Activated T-cell treated with anti-CD3 and anti-CD28 coated beads, Interleukin-2, amount 50 U/mL, for 72 hours (primary cell): ENCODE measurements at places on chromosomes 4 and X.

DNA sequence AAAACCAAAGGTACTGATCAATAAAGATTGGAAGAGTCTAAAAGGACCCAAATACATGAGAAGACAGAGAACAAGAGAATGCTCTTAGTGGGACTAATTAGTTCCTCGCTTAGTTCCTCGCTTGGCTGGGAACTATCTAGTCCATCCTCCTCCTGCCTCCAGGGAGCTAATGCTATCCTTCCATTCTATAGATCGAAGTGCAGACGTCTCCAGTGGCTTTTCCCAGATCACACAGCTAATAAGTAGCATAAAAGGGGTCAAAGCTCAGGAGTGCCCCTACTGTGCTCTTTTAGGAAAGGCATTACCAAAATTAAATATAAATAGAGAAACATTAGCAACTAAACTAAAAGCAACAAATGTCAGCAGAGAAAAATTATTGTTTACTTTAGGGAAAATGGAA is 42.3 kb upstream of the PPARGC1A start:
- no peak for DNase-seq

DNA sequence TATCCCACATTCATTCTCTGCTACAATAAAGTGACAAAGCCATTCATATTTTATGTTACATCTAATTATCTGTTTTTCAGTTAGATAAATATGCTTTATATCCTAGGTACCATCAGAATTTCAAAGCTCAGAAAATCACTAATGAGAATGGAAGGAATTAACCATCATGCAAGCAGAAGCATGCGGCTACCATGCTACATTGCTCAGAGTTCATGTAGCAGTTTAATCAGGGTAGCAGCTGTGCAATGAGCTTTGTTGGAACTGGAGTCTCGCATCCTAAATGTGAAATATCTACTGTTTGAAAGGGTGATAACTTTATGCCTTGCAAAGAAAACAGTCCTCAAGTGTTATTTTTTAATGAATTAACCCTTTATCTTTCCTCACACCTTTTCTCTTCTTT is 77.5 kb downstream of the SNCA start:
- no peak for DNase-seq

DNA sequence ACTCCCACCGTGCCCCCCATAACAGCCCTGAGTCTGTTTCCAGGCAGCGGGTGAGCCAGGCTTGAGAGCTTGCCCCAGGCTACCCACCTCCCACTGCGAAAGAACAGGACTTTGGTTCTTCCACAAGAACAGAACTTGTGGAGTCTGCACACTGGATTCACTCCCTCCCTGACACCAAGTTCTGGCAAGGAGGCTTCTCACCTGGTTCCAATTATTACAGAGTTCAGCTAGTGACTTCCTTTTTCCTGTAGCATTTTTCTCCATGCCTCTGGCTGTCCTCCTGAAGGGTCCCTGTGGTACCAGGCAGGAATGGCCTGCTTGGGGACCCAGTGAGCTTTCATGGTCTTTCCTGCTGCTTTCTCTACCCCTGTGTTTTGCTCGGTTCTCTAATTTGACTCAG is 208.6 kb upstream of the SFRP2 start:
- DNase-seq, result no peak

- DNase-seq, result peak; percentile 12
Observed at GRCh38 chrX:136065044-136065671, 79.9 kb downstream of the SLC9A6 start.

GRCh38 chr4:140769209-140769608 is 13.0 kb upstream of the TBC1D9 start:
- no peak for DNase-seq

GRCh38 chrX:116342903-116343302 is 93.5 kb upstream of the SLC6A14 start:
- DNase-seq, result no peak

- DNase-seq, result no peak
Observed at GRCh38 chr4:15794426-15794825, 16.3 kb downstream of the CD38 start.

GRCh38 chr4:27763830-27764525 is 903.3 kb downstream of the STIM2 start:
- no peak for DNase-seq

- DNase-seq, result peak; percentile 85
Observed at GRCh38 chr4:26197018-26197779, 123.6 kb upstream of the RBPJ start.

GRCh38 chr4:104941661-104942062 is 205.0 kb upstream of the TET2 start:
- no peak for DNase-seq

DNA sequence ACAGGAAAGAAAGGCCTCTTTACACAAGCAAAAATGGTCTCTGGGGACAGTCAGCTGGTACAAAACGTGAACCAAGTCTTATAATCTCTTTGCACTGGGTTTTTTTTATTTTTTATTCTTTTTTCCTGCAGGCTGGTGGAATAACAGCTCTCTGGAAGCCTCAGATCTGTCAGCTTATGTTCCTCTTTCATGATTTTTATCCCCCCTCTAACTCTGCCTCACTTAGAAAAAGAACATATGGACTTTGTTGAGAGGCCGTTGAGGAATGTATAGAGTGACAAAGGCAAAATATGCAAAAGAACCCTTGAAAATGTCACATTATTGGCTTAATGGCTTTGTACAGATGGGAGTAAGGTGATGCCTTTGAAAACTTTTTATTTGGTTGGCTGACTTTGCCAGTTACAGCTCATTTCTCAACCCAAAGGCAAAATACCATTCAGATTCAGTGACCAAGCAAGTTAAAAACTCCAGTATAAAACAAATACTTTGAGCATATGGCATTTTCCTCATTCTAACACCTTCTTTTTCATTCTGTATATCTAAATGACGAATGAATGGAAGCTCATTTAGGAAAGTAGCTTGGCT is 111.1 kb downstream of the RNF150 start:
- DNase-seq, result no peak

GRCh38 chr4:145480257-145480656 is 1.4 kb upstream of the SMAD1 start:
- DNase-seq, result no peak

DNA sequence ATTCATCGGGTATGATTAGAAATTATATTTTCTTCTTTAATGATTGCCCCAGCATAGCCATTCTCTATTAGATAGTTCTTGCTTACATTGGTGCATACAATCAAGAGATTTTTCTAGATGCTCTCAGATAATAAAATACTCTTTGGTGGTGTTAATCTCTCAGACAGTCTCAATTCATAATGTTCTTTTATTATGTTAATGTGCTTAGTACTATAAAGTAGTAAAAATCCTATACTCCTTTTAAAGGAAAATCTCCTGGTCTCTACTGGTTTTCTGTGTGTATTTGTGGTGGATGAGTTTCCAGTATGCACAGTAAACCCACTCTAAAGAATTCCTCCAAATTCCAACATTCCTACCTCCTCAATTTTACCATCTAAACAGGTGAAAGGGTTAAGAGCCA is 203.5 kb downstream of the FAT4 start:
- DNase-seq, result no peak

DNA sequence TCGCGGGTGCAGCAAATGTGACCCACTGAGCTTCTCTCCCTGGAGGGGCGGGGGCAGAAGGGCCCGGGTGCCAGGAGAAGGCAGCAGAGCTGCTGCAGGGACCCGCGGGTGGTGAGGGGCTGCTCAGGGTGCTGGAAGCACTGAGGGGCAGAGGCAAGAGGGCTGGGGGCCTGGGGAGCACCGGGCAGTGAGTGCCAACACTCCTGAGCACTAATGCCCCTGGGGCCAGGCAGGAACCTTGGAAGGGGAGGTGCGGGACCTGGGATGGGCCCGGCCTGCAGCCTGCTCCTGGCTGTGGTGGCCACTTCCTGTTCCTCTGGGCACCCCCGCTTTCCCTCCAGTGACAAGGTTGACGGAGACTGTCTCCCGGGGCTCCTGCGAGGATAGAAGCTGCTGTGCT is 66.5 kb upstream of the ADRA2C start:
- DNase-seq, result no peak

DNA sequence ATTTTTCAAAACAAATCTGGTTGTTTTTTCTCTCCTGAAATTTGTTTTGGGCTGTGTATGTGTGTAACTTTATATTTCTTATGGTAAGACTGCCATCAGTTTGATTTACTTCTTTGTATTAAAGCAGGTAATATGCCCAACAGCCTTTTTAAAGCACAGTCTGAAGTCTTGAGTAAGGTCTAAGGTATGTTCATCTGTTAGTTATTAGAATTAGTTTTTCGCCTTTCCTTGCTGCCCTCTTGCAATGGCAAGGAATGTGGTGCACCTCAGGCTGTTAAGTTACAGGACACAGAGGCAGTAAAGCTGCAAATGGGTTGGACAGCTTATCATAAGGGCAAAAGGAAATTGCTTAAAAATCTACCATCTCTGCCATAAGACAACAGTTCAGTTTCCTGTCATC is 71.8 kb downstream of the METTL14 start:
- DNase-seq, result no peak

DNA sequence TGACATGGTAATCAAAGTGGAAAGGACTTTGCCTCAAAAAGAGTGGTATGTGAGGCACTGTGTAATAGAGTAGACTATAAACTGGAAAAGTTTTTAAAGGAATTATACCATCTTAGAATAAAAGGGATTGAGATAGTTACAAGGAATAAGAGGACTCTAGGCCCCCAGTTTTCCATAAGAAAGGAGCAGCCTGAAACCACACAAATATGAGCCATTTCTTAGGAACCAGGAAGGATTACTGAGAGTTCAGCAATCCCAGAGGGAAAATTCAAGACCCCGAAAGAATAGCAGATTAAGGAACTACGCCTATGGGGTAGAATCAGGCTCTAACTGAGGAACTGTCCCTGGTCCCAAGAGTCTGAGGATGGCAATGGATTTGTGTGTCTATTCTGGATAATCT is 1213.3 kb downstream of the C4orf33 start:
- DNase-seq, result no peak

GRCh38 chrX:115018944-115019343 is 1.5 kb upstream of the IL13RA2 start:
- DNase-seq, result no peak

DNA sequence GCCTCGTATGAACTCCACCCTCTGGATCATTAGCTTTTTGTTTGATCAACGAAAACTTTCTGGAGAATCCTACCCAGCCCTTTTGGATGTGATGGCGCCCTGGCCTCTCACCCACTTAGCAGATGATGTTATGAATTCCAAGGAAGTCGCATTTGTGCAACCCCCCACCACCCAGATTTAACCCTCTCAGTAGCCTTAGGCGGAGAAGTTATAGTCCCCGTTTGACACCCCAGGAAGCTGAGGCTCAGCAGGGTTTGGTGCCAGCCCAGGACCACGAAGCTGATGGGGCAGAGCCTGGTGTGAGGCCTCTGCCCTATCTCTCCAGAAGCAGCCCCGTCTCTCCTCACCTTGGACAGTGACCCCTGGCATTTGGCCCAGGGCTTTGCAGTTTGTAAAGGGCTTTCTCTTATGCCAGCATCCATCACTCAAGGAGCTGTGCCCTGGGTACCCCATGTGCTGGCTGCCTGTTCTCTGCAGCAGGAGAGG is 1.0 kb downstream of the WFS1 start:
- no peak for DNase-seq

DNA sequence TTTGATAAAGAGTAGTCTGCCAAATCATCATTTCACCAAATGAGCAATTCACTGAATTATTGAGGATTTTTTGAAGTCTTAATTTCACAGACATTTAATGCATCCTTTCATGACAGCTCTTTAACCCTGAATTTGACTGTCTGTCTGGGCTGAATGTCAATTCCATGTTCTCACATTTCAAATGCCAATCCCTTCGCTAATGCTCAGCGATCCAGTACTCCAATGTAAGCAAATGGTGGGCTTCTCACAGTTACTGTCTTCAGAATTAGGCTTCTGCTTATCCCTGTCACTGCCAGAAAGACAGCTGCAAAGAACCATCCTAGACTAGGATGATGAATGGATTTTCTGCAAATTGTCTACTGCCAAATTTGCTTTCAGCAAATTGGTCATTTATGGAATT is 36.2 kb upstream of the USP38 start:
- no peak for DNase-seq

DNA sequence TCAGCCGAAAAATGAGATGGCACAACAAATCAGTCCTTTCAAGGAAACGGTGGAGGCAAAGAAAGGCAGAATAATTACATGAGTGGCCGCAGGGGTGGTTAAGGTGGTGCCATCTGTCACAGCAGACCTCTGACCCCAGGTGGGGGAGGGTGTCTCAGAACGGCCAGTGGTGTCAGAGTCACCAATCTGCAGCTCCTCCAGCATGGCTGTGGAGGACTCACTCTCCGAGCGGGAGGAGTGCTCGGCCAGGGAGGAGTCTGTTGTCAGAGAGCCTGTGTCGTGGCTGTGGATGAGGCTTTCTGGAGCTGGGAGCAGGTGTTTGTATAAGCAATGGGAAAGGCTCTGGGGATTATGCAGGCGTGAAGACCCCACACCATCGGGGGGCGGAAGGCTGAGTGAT is 130.3 kb upstream of the PDLIM3 start:
- DNase-seq, result no peak

DNA sequence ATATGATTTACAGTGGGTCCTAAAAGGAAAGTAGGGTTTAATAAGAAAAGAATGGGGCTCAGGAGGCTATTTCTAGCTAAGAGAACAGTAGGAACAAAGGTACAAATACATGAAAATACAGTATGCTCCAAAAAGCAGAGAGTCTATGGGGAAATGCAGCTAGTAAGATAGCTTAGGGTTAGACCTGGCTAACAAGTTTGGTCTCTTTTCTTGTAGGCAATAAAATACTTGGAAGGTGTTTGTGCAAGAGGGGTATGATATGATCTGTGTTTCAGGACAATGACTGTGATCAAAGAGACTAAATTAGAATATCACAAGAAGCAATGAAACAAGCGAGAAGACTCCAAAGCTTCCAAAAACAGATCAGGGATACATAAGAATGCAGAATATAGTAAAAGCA is 33.5 kb upstream of the SH3KBP1 start:
- no peak for DNase-seq

DNA sequence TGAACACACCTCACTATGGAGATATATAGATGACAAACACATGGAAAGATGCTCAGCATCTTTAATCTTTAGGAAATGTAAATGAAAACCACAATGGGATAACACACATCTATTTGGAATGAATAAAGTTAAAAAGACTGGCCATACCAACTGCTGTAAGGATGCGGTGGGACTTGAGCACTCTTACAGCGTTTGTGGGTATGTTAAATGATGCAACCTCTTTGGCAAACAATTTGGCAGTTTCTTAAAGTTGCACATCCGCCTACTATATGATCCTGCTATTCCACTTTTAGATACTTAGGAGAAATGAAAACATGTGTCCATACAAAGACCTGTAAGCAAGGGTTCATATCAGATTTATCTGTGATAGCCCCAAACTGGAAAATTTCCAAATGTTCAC is 50.7 kb downstream of the MRPL1 start:
- no peak for DNase-seq

GRCh38 chrX:72273718-72274117 is 3.3 kb downstream of the RPS4X start:
- peak; percentile 56 for DNase-seq

- no peak for DNase-seq
Observed at GRCh38 chr4:1406394-1406980, at the start of gene NKX1-1. Gene NKX1-1 (minus strand): TSS chr4:1406442. CDS start chr4:1406442, 0 bp downstream.

GRCh38 chr4:170849969-170850368 is 760.2 kb upstream of the AADAT start:
- DNase-seq, result no peak

- DNase-seq, result no peak
Observed at GRCh38 chr4:132227151-132227856, 921.8 kb upstream of the PCDH10 start.
